Ureter (tissue), 1 donor: ENCODE measurements at places on chromosomes 16 and 17. TPM values are rescaled to one million over a fixed set of nuclear protein-coding genes. Genes with fewer than 3 reads are reported as not detected.

- peak; percentile 55 for DNase-seq
Measured at GRCh38 chr16:66996324-66996982, 8.1 kb downstream of the CES4A start.

IGF2BP1 gene
- not detected for total RNA-seq

EVPLL gene
- total RNA-seq, result 2.1 TPM

GRCh38 chr16:88368994-88369393 lies 13.8 kb upstream of the ZNF469 start:
- no peak for DNase-seq

- no peak for DNase-seq
Measured at GRCh38 chr16:23245268-23245667, 56.8 kb upstream of the SCNN1B start.

DNA sequence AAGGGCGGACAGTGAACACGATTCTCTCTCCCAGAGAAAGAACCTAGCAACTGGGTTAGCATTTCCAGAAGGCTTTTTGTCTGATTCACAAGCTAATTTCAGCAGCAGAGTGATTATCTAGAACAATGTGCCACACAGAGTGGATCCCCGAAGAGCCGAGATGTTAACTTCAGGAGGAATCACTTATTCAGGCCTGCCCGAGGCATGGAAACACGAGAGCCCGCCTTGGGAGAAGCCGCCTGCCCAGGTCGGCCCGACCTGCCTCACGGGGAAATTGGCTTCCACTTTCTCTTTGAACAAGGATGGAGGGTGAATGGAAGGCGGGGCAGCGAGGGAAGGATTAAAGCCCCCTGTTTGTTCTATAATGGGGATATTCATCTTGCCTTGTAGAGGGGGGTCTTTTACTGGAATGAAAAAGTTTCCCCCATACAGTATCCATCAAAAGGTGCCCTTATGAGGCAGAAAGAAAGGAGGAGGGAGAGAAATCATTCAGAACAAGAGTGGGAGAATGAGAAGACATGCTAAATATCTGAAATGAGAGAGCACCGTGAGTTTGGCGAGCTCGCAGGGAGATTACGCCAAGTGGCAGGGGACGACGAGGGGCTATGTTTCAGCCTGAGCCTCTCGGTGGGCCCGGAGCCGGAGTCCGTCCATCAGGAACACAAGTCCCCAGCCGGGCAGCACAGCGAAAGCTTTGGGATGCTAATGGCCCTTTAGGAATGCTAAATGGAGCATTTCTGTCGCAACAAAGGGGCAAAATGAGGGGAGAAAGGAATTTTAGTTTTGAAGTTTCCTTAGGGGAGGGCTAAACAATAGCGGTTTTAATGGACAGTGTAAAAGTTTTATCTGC lies 33.0 kb downstream of the NTN1 start:
- DNase-seq, result no peak

DRG2 gene
- 56.3 TPM for total RNA-seq

DNA sequence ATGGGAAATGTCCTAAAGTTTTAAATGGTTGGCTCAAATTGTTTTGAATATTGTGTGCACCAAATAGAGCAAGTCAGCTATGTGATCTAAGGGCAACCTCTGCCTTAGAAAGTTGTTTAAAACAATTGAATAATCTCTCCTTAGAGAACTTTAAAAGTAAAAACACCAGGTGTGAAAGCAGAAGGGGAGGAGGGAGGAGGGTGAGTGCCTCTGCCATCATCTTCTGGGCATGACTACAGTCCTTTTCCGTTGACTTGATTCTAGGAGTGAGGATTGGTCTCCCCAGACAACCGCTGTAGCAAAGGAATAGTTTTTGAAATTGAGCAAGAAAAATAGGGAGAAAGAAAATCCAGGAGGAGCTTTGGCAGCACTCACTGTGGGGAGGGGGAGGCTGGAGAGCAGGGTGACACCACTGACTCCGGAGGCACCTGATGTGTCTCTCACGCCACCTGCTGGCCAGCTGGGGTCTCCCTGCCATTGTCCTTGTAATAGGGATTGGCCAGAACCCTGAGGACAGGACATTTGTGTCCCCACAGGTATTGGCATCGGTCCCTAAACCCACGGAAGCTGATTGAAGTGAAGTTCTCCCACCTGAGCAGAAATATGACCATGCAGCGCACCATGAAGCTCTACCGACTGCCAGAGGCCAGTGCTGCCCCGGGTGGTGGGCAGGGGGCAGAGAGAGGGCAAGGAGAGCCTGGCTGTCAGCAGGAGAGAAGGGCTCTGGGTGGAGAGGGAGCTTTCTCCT lies 33.3 kb downstream of the PLCD3 start:
- peak; percentile 89 for DNase-seq

GRCh38 chr16:83932304-83932703 lies 20.7 kb upstream of the OSGIN1 start:
- DNase-seq, result no peak

GRCh38 chr16:80104401-80104800 lies 436.4 kb upstream of the DYNLRB2 start:
- no peak for DNase-seq
